HT1080 (cell line): ENCODE measurements at places on chromosomes 2 and 18. TPM values are rescaled to one million over a fixed set of nuclear protein-coding genes. Genes with fewer than 3 reads are reported as not detected.
A peak's percentile ranks its signal among the peaks of the same experiment; 100 is the strongest.

GRCh38 chr2:96949701-96950350 lies 36.6 kb downstream of the FAM178B start:
- DNase-seq, result no peak

DNA sequence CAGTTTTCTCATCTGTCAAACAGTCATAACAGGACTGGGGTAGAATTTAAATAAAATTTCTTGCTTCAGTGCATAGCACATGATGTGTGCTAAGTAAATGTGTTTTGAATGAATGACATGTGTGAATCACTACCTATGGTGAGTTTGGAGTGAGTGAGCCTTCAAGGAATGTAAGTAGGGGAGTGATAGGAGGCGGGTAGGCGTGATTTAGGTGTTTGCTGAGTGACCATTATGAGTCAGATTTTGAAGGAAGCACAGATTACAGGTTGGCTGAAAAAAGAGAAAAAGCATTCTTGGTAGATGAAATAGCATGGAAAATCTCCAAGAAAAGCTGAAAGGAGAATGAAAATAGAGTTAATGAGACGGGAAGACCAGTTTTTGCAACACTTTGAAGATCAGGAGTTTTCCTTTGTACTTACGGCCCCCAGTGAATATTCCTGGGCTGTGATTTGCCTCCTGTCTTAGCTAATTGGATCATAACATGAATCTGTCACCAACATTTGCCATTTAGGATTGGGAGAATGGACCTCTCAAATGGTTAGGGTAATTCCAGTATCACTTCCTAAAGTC lies 136.9 kb upstream of the GATA6 start:
- DNase-seq, result peak; percentile 98

Gene TEX44
- not detected in 2 replicates for total RNA-seq

Gene RGPD8
- total RNA-seq, result 2.7 and 3.3 TPM in 2 replicates

Gene FAM237A
- total RNA-seq, result not detected in 2 replicates

GRCh38 chr2:219476652-219477151 lies 22.0 kb upstream of the GMPPA start:
- DNase-seq, result no peak

- DNase-seq, result peak; percentile 65
Measured at GRCh38 chr18:23226930-23227725, 91.8 kb downstream of the CABLES1 start.

DNA sequence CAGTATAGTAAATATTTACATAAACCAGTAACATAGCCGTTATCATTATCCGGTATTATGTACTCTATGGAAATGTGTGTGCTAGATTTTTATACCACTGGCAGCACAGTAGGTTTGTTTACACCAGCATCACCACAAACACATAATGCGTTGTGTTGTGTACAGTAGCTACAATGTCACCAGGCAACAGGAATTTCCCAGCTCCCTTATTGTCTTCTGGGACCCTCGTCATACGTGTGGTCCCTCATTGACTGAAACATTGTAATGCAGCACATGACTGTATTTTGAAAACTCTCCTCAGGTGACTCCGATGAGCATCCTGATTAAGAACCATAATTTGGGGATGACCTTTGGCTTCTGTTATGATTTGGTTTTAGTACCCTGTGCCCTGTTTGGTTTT lies 31.3 kb downstream of the EHD3 start:
- DNase-seq, result no peak

DNA sequence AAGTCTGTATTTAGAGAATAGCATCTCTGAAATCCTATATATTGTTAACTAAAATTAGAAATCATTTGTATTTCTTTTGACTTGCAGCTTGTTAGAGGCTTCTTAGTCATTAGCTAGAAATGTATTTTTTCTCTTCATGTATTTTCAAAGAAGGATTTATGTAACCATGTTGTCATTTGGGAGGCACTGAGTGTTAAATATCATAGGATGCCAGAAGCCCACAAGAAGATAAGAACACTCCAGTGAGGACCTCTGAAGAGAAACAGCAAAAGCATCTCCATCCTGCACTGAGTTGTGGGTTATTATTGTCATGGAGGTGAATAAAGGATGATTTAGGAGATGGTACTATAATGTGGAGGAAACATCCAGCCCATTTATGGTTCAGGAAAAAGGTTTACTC lies 93.5 kb downstream of the UBE2E3 start:
- no peak for DNase-seq

DNA sequence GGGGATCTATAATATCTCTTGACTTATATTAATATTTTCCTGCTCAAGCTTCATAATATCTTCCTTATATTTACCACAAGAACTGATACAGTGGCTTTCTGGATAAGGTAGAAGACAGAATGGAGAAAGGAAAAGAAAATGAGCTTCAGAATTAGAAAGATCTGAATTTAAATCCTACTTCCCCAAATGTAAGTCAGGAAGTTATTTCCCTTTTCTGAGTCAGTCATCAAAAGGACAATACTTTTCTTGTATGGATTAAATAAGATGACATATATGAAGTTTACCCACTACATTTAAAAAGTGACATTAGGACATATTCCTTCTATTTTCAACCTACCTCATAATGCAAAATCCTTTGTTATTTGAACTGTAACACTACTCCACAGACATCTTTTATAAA lies 19.0 kb downstream of the KRCC1 start:
- no peak for DNase-seq

Gene TMSB10
- total RNA-seq, result 2,966 and 4,695 TPM in 2 replicates
